ENCODE measurements at places on chromosomes 4 and X.

DNA sequence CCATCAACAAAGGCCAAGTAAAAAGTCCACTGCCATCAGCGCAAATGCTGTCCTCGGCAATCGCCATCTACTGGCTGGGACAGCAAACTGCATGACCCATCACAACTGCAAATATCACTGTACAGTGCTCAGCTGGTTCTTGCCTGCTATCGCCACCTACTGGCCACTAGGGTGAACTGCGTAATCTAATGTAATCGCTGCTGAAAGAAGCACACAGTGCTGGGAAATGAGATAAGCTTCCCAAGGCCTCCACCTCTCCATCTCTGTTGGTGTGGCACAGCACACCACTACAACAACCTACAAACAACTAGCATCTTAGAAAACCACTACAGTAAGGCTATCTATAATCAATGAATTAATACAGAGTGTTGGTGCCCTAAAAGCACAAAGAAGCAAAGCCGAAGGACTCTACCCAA is 298.3 kb downstream of the TEX13A start:
- peak; percentile 43 for DNase-seq

DNA sequence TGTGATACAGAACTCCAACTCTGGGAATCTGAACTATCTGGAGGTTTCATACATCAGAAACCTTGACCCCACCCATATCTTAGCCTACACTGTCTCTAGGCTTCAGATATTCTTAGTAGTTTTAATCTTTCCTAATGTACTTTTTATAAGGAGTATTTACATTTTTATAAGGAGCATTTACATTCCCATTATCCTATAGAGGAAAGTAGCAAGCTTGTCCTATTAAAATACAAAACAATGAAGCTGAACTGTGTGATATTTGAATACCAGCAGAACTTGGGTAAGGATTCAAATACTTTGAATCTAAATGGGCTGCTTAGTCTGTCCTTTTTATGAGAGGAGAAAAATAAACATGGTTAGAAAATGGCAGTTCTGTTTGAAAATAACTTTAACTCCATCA is 247.4 kb downstream of the FMR1NB start:
- DNase-seq = no peak

GRCh38 chr4:149465955-149466354 is 349.7 kb downstream of the IQCM start:
- DNase-seq = no peak

DNA sequence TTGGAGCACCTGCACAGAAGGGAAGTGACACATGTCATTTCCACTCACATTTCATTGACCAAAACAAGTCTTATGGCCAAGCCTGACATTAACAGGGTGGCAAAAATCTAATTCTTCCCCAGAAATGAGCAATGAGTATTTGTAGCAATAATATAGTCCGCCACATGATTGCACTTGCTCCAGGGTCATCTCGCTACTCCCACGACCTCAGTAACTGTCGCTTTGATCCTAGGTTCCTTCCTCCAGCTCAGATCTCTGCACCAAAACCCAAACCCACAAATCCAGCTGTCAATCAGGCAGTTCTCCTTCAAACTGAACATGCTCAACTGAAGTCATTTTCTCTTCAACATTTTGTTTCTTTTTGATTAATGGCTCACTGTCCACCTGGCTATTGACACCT is 25.2 kb upstream of the PTTG2 start:
- no peak for DNase-seq

GRCh38 chr4:102172341-102172740 is 172.9 kb downstream of the SLC39A8 start:
- no peak for DNase-seq

GRCh38 chr4:142265946-142266345 is 580.2 kb downstream of the INPP4B start:
- no peak for DNase-seq

DNA sequence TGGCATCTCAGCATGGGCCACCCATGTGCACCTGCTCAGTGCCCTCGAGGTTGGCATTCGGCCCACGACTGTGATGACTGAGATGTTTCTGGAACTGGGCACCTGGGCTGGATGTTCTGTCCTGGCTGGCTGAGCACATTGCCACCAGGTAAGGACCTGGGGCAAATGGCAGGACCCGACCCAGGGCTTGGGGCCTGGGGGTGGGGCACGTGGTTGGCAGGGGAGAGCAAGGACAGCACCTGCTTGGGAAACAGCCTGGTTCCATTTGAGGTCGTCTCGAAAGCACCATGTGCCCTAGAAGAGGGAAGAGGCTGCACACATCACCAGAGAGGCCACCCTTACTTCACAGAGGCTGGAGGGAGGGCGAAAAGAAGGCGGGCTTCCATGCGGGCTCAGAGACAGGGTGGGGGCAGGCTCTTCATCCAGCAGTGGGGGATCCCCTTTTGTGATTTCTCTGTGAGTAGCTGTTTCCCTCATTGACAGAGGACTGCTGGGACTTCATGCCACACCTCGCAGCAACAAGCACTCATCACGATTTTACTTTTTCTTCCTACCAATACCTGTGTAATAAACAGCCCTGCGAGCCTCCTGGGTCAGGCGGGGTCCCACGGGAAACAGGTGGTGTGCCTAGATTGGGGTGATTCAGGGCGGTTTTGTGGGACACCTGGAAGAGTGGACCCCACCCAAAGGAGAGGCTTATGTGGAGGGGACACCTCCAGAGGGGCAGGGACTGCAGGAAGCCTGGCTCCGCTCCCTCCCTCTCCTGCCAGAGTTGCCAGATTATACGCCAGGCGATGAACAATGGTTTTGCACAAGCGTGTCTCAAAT is 12.0 kb downstream of the TMEM187 start:
- DNase-seq = no peak

DNA sequence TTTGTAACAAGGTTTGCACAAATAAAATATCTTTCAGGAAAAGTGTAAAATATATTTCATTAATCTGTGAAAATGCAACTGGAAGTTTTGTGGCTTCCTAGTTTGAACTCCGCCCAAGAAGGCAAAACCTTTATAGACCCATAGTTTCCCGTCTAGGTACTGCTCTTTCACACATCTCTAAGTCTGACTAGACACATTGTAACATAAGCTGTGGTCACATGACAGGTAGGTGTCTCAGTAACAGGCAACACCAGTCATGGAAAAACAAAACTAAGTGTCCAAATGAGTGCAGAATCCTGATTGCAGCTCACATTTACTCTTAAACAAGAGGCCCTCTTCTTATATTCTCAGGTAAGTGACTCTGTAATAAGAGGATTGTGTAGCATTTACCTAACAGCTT is 55.6 kb downstream of the SNCA start:
- DNase-seq = no peak

DNA sequence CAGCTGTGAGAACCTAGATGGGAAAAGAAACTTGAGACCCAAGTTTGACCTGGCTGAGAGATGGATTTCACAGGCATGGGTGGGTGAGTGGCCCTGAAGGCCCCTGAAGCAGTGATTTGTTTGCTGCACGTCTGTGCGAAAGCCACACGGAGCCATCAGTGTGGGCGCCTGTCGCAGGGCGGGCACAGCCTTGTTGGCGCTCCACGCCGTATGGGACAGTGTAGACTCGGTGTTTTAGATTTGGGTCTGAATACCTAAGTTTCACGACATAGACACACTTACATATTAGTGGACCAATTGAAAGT is 21.9 kb upstream of the UVSSA start:
- no peak for DNase-seq

DNA sequence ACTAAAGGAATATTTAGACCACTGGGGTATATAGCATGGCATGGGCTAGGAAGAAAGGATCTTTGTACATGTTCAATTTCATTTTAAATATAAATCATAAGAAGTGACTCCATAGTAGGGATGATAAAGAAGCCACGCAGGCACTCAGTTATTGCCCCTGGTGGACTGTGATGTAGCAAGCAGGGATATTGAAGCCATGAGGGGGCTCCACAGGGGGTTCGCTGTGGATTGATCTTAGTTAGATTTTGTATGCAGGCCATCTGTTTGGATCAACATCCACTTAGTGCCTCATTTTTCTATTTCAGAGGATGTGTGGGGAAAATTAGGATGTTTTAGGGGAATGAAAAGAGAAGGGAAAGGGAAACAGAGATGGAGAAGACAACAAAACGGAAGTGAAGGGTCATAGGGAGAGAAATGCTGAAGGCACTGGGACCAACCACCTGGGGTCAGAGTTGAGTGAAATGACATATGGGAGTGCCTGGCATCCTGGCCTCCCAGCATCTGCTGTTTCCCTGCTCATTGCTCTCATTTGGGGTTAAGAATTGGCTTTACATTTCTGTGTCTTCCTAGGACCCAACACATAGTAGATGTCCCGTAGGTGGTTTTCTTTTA is 11.2 kb upstream of the FREM3 start:
- no peak for DNase-seq

DNA sequence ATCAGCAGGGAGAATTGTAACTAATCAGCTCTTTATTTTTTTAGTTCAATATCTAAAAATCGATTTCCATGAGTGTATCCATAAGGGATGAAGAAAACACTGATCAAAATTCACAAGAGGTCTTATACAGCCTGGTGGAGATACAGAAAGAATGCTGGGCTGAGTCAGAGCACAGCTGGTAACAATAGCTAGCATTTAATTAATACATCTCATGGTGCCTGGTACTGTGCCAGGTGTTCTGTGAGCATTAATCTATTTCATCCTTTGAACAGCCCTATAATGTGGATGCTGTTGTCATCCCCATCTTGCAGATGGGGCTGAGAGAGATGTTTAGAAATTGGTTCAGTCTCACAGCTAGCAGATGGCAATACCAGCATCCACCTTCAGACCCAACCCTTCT is 250.9 kb upstream of the RPS6KA3 start:
- no peak for DNase-seq

- DNase-seq = peak; percentile 25
Observed at GRCh38 chr4:37715889-37716402, 29.8 kb upstream of the RELL1 start.

DNA sequence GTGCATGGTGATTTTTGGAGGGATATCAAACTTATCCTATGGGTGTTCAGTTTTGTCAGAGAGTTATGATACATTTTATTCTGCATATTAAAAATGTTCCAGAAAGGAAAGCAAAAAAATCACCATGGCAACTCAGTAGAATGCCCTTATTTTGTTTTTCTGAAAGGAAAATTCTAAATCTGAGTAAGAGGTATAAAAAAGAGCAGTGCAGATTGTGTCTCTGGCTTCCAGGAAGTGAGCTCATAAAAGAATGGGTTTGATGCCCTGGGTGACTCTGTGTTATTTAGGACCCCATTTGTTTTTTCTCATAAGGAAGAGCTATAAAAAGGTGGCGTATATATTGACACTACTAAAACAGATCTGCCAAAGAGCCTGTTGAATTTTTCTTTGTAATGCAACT is 128.8 kb downstream of the UCHL1 start:
- no peak for DNase-seq

GRCh38 chrX:131262738-131263679 is 26.1 kb downstream of the IGSF1 start:
- peak; percentile 30 for DNase-seq

DNA sequence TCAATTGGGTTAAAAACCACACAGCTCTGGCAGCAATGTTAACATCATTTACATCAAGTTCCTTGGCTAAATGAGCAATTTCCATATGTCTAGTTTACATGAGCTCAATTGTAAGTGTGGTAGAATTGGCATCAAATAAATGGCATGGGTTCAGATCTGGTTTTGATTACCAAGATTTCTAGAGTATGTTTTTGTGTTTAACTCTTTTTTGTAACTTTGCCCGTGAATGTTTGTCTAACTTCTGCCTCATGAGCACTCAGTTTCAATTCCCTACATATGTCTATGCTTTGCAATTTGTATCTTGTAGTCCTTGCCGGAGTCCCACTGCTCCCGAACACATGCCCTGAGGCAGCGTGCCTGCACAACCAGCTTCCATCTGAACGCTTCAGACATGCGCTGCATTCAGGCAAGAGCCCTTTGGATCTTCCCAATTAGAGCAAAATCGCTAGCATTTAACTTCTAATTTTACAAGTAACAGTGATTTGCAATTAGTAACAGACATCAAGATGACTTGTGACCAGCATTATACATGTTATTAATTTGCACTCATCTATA is 644.4 kb downstream of the TRIML1 start:
- no peak for DNase-seq

DNA sequence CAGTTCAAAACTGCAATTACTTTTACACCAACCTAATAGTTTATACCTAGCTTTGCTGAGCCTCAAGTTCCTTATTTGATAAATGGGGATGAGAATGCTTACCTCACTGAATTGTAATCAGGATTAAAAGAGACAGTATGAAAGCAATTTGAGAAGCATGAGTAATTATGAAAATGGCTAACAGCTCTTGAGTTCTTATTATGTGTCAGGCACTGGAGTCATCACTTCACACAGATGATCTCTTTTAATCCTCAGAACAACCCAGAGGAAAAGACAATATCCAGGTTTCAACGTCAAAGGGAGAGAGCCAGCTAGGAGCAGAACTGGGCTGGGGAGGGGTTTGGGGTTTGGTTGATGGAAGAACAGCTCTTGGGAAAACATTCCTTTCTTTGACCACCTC is 221.0 kb upstream of the NWD2 start:
- DNase-seq = no peak

DNA sequence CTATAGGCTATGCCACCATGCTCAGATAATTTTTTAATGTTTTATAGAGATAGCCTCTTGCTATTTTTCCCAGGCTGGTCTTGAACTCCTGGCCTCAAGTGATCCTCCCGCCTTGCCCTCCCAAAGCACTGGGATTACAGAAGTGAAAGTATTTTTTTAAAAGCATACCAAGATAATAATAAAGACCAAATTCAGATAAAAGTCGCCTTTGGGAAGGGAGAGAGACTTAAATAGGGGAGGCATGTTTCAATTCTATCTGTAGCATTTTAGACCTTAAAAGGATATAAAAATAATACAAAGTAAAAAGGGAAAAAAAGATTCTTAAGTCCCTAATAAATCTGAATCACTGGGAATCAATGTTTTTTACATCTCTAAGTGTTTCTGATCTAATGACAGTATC is 108.9 kb downstream of the AFAP1 start:
- no peak for DNase-seq

DNA sequence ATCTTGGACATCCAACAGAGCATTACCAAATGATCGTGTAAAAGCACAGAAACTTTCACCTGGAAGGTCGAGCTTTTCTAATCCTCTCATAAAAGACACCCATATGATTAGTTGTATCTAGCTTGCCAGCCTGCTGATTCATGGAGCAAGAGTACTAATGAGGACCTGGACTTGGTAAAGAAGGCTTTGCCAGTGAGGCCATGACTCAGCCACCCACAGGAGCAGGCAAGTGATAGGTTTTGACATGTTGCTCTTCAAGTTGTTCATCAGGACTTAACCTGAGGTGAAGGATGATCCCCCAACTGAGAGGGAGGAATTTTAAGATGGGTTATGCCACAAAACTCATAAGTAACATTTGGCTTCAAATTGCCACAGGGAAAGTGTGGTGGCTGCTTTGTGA is 24.7 kb upstream of the EPGN start:
- DNase-seq = no peak

DNA sequence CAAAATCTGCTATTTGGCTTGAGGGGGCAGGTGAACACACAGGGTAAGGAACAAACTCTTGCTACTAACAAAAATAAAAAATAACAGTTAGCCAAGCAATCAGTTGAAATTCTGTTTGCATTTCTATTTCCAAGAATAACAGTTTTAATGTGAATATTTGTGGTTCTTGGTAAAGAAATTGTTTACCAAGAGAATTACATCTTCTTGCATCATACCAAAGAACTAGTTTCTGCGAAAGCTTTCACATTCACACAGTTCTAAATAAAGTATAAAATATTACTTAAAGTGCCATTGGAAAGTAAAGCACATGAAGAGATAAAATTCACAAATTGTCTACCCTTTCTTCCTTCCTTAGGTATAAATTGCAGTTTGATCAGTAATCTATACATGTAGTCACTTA is 54.4 kb downstream of the KLHL4 start:
- no peak for DNase-seq

- no peak for DNase-seq
Observed at GRCh38 chr4:56752985-56753384, 68.5 kb downstream of the SPINK2 start.

GRCh38 chr4:113008716-113009115 is 40.7 kb upstream of the ANK2 start:
- DNase-seq = no peak

Measured in stimulated activated CD4-positive, alpha-beta T cell treated with anti-CD3 and anti-CD28 coated beads, Interleukin-2, amount 100 ng/mL, for 48 hours (primary cell).